ENCODE measurements at places on chromosomes 1 and 21.

DNA sequence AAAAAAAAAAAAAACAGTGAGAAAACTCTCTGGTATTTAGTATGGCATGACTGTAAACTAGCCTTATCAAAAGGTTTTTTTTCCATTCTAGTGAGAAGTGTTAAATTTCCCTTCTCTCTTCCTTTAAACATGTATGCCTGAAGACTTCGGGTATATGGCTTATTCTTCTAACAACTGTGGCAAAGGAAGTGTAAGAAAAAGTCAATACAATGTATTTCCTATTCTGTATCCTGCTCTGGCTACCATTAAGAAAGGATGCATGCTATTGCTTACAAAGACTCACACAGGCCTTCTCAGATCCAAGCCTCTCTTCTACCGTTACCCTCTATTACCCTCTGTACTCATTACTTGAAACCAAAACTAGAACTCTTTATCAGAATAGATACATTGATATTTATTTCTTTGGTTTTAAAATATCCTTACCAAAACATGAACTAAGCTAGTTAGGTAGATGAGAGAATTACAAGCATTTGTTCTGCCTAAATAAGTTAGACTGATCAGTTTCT lies 8.4 kb downstream of the CEPT1 start:
- DNase-seq = peak; percentile 29

DNA sequence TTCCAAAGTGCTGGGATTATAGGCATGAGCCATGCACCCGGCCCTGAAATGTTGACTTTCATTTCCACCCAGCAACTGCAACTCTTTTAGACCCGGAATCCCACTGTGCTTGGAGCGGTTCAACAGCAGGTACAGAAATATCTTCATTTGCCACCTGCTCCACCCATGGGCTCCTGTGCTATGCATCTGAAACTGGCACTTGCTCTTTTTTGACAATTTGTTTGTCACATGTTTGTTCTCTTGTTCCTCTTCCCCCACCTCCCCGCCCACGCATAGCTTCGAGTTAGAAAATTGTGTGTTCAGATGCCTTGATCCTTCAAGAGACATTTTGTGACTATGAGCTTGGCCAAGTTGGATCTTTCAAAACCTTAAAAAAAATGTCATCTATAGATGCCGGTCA lies 2.4 kb upstream of the IFNLR1 start:
- peak; percentile 89 for DNase-seq

DNA sequence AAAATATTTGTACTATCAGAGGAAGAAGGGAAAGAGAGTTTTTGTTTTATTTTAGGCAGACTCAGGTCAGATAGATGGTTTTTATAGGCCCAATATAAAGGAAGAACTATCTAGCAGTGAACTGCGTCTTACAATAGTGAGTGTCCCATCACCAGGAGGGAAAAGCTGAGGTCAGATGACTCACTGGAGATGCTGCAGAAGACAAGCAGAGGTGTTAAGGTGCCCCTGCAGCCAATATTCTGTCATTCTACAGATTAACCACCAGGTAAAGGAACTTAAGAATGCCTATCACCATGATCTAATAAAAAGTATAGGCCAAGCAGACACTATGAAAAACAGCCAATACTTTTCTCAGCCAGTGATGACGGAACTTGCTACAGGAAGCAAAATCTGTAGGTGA lies 29.6 kb downstream of the IVNS1ABP start:
- no peak for DNase-seq

- no peak for DNase-seq
Observed at GRCh38 chr21:42763581-42764442, 110.4 kb downstream of the PDE9A start.

- DNase-seq = no peak
Observed at GRCh38 chr1:157646144-157646543, 48.3 kb upstream of the FCRL4 start.

- DNase-seq = no peak
Observed at GRCh38 chr1:66944330-66945274, 19.8 kb downstream of the MIER1 start.

DNA sequence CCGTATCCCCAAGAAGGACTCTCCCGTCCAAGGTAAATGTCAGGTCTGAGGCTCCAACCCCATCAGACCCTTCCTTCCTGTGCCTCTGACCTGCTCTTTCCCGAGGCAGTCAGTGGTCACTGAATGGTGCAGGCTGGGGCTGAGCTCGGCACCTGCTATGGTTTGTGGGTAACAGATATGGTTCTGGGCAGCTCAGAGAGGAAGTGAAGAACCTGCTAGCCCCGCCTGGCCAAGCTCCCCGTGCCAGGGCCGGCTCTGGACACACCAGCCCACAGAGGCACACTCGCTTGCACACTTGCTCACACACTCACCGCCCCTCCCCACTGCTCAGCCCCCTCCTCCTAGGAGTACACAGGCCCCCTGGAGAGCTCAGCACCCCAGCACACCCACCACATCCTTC lies 16.4 kb downstream of the NCMAP start:
- no peak for DNase-seq

DNA sequence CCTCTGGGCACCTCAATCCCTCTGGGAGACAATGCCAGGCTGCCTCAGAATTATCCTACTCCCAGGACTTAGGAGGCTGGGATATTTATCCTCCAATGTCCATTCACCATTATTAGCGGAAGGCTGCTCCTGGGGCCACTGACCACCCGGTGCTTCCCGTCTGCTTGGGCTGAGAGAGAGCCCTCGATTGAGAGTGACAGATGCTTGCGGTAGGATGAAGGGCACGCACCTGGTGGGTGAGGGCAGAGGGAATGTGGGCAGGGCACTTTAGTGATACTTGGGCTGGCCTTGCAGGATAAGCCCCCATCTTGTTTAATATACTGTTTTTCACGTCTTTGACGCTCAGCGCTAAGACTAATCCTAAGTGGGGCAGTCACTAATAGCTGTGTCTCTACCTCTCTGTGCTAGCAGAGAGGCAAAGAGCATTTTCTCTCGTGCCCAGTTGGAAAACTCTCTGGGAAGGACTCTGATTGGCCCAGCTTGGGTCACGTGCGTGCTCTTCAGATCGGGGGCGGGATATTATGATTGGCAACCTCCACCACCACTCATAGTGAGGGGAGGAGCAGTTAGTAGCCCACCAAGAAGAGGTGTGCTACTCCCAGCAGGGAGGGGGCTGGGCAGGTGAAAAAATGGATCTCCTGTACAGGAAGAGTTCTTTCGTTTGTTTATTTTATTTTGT lies 10.6 kb upstream of the PARS2 start:
- peak; percentile 52 for DNase-seq

- no peak for DNase-seq
Observed at GRCh38 chr1:170290276-170290675, 144.5 kb downstream of the NTMT2 start.

- no peak for DNase-seq
Observed at GRCh38 chr1:54569339-54569738, 21.3 kb downstream of the ACOT11 start.

DNA sequence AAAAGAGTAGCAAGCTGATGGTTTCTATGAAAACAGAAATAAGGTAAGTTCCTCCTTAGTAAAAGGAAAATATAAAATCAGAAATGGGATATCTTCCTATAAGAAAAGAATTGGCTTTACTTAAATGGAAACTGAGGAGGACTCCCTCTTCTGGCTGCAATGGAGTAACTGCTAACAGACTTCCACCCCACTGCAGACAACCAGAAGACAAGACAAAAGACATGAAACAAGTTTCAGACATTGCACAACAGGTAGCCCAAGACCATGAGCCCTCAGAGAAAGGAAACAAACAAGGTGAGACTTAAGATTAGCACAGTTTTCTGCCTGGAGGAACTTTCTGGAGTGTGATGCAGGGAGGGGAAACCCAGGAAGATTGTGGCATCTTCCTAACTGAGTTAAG lies 17.0 kb upstream of the OLFML2B start:
- DNase-seq = peak; percentile 23

DNA sequence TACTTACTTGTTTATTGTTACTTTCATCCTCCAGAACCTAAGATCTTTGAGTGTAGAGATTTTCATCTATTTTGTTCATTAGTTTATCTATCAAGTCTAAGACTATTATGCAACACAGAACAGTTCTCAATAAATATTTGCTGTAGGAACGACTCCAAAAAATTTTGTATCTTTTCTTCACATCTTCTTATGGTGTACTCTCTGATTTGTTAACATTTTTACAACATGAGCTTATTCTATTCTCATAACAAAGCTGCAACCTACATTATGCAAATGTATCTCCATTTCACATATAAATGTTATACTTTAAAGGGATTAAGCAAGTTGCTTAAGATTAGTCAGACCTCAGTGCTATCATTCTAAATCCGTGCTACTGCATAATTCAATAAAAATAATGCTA lies 514.2 kb upstream of the ZP4 start:
- no peak for DNase-seq

DNA sequence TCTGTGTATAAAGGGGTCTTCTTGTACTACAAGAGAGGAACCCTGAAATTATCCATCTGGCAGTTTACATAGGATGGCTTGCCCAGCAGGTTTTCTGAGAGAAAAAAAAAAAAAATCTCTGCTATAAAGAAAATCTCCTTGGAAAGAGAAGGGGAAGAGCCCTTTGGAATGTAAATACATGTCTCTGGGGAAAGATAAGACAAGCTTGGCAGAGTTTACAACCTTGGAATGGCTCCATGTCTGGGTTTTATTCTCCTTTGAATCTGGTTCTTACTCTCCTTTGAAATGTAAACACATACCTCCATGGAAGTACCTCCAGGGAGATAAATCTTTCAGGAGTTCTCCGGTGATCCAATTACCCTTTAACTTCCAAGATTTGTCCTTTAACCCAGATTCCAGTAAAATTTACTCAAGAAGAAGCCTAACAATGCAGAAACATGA lies 45.1 kb upstream of the DNAH14 start:
- no peak for DNase-seq

- DNase-seq = no peak
Observed at GRCh38 chr1:147463022-147463421, 78.3 kb upstream of the BCL9 start.

- no peak for DNase-seq
Observed at GRCh38 chr21:31022306-31022705, 16.0 kb downstream of the KRTAP19-8 start.

Measured in GM12865 (cell line).